ENCODE measurements at places on chromosomes 11 and 22.

DNA sequence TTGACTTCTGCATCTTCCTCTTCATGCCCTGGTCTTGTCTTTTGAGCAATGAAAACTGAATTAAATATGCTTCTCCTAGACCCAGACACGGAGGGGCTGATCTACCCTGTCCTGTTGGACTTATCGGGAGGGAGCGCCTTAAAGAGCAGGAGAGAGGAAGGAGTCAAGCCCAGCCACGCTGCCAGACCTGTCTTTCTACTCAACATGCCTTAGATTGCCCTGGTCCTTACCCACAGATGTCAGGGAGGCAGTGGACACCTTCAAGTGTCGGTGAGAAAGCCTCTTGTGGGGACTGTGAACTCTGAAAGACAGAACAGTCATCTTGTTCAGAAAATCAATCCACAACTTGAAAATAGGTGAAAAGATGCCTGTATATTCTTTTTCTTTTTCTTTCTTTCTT is 61.8 kb downstream of the IRAG1 start:
- DNase-seq, result no peak

GRCh38 chr11:67376873-67377808 is 3.7 kb upstream of the CLCF1 start:
- no peak for DNase-seq

DNA sequence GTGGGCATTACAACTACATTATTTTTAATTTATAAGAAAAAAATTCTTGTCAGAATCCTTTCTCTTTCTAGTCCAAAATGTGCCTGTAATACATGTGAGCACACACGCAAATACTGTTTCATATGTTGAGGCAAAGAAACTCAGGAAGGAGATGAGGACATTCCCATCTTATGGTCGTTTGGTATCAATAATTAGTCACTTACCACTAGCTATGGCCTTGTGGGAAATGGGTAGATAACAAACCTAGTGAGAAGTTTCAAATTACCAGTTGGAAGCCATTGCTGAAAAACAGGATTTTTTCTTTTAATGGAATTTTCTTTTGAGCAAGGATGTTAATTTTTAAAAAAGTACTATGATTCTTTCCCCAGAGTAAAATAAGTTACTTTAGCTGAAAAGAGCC is 25.7 kb downstream of the AMOTL1 start:
- no peak for DNase-seq

GRCh38 chr22:18033204-18033998 is 9.0 kb upstream of the MICAL3 start:
- DNase-seq, result no peak

DNA sequence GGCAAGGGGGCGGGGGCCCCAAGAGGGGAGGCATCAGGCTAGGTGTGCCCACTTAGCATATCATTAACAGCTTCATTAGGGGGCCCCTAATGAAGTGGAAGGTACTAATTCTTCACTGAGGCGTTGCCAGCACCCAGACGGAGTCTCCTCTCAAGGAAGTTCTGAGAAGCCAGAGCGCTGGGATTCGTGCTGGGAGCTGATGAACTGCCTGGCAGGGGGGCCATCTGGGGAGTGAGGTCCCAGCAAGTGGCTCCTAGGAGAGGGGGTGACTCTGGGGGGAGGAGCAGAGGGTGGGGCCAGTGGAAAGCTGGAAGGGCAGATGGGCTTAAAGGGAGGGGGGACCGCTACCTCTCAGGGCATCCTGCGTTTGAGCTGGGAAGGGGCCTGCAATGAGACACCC is 29.8 kb downstream of the DAGLA start:
- no peak for DNase-seq

DNA sequence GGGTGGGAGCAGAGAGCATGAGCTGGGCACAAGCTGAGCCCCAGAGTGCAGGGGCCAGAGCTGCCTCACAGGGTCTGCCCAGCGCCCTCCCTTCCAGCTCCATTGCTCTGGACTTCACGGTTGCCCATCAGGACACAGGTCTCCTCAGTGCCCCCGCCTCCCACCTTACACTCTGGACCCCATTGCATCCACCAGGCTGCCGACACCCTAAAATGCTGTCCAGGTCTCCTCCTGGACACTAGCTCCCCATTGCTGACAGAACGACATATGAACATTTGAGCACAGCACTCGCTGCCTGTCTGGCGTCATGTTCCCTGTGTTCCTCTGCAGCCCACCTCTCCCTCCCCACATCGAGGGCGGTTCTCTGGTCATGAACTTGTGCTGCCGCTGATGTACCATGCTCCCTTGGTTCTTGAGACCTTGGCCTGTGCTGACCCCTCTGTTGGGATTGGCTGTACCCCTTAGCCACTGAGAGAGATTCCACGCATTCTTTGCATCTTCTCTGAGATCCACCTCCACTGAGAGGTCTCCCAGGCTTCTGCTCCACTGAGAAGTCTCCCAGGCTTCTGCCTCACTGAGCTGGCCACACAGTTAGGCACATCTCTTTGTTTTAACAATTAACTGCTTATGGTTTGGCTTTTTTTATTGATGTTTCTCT is 34.2 kb upstream of the NECTIN1 start:
- no peak for DNase-seq

DNA sequence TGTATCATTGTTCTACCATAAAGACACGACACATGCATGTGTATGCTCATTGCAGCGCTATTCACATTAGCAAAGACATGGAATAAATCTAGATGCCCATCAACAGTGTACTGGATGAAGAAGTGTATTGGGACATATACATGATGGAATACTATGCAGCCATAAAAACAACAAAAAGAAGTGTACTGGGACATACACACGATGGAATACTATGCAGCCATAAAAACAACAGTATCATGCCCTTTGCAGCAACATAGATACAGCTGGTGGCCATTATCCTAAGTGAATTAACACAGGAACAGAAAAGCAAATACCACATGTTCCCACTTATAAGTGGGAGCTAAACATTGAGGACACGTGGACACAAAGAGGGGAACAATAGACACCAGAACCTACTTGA is 22.7 kb downstream of the ARL14EP start:
- DNase-seq, result no peak

DNA sequence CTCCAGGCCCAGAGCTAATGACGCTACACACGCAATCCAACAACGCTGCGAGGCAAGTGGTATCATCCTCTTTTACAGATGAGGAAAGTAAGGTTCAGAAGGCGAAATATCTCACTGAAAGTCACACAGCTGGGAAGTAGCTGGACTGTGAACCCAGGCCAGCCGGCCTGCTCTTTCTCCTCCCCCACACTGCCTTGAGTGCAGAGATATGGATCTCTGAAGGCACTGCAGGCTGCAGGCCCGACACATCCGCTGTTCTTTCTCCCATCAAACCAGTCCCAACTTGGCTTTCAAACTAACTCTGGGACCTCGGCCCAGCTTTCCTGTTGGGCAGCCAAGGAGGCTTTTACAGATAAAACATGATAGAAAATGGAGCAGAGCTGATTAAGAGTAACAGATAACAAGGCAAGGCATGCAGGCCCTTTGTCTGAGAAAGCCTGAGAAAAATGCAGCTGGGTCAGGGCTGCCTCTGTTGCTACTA is 64.0 kb upstream of the PTPRJ start:
- no peak for DNase-seq

DNA sequence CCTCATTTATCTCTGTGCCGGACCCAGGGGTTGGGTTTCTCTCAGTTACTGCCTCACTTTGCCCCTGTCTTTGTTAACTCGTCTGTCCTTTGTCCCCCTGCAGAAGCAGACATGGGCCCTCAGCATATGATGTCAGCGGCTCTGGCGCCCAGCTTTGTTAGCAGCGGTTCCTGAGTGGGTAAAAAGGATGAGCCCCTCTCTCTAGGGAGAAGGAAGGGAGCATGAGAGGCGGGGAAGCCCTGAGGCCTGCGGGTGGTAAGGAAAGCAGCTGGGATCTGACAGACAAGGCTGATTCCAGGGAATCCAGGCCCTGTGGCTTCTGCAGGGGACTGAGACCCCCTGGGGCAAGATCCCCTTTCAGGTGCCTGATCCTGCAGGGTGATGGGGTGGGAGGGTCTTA is 51.7 kb downstream of the MCM5 start:
- no peak for DNase-seq
